ENCODE measurements at places on chromosomes 2 and 18.

- DNase-seq = no peak
Observed at GRCh38 chr2:108346827-108347226, 30.9 kb upstream of the SULT1C4 start.

DNA sequence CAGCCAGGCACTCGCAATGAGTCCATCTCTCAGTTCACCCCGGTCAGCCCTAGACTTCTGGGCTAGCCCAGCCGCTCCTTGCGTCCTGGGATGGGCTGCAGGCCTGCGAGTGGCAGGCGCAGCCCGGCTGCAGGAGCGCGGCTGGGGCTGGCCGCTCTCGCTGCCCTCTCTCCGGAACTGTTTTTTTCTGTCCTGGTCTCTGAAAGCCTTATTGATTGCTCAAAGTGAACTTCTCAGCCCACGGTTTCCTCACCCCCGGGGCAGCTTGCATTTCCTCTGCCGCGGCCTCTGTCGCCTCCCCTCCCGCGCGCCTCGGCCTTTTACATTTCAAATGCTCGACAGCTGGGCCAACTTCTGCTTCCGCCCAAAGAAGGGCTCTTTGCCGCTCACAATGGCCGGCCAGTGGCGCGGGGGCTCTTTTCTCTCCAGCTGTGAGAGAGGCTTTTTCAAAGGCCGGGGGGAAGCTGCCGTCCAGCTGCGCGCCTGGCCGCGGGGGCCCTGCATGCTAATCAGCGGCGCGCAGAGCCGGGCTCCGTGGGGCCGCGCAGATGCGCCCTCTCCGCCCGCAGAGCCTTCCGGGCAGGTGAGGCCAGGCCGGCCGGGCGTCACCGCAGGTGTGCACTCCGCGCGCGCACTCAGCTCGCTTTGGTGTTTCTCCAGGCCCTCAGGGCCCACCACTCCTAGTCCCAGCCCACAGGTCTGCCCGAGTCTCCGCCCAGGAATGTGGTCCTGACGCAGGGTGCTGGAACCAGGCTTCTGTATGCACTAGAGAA lies 513.8 kb downstream of the RNF144A start:
- DNase-seq = no peak

GRCh38 chr18:62450175-62450545 lies 72.7 kb upstream of the ZCCHC2 start:
- no peak for DNase-seq

DNA sequence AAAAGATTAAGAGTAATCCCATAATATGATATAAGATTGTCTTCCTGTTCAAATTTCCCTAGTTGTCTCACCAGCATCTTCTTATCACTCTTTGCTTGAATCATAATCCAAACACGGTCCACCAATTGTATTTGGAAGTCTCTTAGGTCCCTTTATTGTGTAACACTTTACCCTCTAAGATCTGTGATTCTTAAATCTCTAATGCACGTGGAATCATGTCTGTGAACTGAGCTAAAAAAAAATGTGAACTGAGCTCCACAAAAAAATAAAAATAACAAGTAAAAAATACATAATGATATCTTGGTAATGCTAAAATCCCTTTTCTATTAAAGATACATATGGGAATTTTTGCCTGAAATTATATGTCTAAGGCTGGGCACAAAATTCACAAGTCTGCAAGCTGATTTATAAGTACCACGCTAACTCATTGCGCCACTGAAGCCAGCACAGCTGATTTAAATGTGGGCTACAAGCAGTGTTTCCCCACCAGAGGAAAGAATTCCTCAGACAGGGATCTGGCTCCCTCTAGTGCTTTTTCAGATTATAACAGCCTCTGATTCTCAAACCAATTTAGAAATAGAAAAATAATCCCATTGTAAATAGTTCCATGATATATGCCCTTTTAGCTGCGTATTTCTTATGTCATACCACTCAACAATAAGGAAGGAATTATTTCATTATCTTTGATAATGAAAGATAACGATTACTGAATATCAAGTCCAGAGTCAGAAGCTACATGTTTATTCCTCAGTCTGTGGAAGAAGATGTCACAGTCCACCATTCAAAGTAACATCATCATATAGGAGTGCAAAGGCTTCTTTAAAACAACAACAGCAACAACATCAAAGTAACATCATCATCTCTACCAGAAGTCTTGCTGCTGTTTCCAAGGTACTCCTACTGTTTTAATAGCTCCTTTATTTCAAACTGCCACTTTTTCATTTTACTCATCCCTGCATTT lies 22.9 kb downstream of the RBM43 start:
- peak; percentile 89 for DNase-seq

DNA sequence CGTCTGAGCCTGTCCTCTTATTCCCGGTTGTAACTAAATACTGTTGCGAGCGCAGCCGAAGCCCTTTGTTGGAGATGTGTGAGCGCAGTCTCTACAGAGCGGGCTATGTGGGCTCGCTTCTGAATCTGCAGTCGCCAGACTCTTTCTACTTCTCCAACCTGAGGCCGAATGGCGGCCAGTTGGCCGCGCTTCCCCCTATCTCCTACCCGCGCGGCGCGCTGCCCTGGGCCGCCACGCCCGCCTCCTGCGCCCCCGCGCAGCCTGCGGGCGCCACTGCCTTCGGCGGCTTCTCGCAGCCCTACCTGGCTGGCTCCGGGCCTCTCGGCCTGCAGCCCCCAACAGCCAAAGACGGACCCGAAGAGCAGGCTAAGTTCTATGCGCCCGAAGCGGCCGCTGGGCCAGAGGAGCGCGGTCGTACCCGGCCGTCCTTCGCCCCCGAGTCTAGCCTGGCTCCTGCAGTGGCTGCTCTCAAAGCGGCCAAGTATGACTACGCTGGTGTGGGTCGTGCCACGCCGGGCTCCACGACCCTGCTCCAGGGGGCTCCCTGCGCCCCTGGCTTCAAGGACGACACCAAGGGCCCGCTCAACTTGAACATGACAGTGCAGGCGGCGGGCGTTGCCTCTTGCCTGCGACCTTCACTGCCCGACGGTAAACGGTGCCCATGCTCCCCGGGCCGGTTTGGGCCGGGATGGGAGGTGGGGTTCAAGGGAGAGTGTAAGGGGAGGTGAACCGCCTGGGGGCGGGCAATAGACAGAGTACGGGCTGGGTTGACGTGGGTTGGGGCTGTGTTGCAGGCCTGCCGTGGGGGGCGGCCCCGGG lies at the start of gene HOXD12:
Gene HOXD12, plus strand, starts transcription at position 68 of the 819 bp plus-strand sequence. Its CDS starts 7 bp downstream, at position 75.
- DNase-seq = no peak

DNA sequence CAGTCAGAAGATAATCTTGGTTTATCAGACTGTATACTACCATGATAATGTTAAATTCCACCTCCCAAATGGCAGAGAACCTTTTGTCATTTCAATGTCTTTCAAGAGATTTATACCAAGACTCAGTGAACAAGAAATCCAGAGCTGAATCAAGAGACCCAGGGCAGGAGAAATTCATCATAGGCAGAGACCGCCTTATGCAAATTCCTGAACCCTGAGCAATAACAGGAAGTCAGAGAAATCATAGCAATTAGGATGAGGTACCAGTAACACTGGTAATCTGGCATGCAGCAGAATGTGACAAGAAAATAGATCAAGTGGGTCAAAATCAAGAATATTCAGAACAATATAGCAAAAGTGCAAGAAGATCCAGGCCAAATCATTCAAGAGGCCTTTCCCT lies 412.4 kb upstream of the LRATD1 start:
- peak; percentile 1 for DNase-seq

DNA sequence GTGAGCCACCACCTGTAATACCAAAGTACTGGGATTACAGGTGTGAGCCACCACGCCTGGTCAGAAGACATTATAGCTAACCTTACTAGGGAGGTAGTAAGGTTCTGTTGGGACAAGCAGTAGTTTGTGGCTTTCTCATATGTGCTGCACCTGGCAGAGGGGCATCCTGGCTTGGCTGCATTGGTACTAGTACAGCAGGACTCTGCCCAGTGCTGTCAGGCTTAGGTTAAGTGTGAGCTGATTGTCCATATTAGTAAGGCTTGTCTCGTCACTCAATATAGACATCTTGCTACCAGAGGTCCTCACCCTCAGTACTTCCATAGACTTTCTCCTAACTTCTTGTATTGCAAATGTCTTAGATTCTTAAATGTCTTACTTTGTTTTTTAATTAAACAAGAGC lies 96.1 kb downstream of the ASAP2 start:
- no peak for DNase-seq

- DNase-seq = no peak
Observed at GRCh38 chr2:7966032-7966431, 715.8 kb upstream of the ID2 start.

DNA sequence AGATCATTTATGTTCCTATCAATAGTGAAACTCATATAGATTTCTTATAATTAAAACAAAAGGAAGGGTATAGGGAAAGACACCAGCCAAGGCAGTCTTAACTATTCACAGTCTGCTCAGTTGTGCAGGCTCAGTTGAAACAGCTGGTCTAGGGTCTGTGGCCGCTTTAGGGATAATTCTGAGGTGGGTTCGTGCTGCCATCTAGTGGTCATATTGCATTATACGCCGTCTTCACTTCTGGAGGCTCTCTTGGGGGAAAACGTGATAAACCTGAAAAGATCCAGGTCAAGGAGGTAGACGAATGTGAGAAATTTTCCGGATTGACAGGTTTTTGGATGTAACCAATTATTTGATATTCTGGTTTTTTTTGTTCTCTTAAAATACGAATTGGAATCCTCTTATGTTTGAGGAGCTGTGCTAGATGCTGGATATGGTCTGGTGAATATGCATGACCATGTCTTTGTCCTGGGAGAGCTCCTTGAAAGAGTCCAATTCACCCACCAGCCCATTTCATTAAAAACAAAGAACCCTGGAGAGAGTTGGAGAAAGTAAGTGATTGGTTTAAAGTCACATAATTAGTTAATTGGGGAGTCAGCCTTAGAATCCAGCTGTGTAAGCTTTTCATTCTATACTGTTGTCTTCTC lies 492.4 kb downstream of the PLCL1 start:
- peak; percentile 34 for DNase-seq
